ENCODE measurements at places on chromosomes 3 and 15.

DNA sequence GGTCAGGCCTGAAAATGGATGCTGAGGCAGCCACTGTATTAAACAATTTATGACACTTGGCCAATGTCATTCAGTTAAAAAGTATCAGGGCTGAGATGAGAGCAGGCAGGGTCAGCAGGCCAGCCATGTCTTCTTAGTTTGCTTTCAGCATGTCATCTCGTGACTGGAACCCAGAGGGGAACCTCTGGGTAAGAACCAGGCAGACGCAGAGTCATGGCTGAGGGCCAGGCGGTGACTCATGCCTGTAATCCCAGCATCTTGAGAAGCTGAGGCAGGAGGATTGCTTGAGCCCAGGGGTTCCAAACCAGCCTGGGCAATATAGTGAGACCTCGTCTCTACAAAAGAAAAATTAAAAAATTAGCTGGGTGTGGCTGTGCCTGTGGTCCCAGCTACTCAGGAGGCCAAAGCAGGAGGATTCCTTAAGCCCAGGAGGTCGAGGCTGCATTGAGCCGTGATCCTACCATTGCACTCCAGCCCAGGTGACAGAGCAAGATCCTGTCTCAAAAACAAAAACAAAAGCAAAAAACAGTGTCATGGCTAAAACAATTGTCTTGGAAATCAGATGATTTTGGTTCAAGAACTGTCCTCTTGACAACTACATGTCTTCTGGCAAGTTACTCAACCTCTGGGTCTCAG lies 11.7 kb downstream of the BCL2L10 start:
- peak; percentile 32 for DNase-seq

GRCh38 chr15:44495562-44495961 lies 41.4 kb upstream of the EIF3J start:
- no peak for DNase-seq

GRCh38 chr3:31544634-31545033 lies 11.9 kb downstream of the STT3B start:
- no peak for DNase-seq

DNA sequence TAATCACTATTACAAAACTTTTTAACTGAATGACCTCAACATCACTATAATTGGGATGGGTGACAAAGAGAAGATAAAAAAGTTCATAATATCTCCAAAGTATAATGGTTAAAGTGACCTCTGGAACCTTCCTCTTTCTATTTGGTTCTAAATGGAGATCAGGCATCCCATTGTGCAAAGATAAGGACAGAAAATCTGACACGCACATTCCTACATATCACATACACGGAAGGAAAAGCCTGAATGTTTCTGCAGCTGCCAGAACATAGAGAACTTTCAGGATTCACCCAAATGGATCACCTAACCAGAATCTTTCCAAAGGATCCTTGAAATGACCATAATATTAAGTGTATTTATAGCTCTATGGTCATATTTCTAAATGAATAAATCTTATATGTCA lies 128.2 kb downstream of the TFDP2 start:
- no peak for DNase-seq

- no peak for DNase-seq
Observed at GRCh38 chr3:135337192-135337591, 542.1 kb downstream of the EPHB1 start.

GRCh38 chr3:177729956-177730681 lies 532.8 kb upstream of the TBL1XR1 start:
- peak; percentile 44 for DNase-seq

GRCh38 chr3:59995563-59995962 lies 945.7 kb upstream of the CFAP20DC start:
- no peak for DNase-seq

DNA sequence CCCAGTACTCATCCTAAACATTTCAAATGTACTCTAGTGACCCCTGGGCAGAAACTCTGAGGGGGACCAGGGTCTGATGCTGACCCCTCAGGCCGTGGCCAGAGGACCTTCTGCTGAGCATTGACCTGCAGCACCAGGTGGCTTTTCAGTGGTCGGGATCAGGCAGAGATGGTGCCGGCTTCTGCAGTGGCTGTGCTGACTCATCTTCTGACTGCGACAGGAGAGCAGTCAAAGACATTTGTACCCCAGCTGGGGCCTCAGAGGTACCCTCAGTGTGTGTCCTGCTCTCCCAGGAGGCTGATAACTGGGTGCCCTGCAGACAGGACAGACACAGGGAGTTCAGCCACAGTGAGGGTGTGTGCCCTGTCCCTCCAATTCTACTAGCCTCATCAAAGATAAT lies 36.6 kb upstream of the IQCF6 start:
- no peak for DNase-seq

- no peak for DNase-seq
Observed at GRCh38 chr3:177795859-177796258, 598.6 kb upstream of the TBL1XR1 start.

- no peak for DNase-seq
Observed at GRCh38 chr15:69468241-69469121, 15.9 kb downstream of the RPLP1 start.

DNA sequence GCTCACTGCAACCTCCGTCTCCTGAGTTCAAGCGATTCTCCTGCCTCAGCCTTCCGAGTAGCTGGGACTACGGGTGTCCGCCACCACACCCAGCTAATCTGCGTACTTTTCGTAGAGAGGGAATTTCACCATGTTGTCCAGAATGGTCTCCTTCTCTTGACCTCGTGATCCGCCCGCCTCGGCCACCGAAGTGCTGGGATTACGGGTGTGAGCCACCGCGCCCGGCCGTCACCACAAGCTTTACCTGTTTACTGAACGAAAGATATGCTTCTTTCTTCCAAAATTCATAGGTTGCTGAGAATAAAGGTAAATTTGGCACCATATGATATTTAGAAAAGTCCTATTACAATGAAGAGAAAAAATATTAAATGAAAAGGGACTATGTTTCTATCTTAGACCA lies 333.5 kb upstream of the EPHA6 start:
- DNase-seq: no peak

GRCh38 chr3:172102883-172103310 lies 63.5 kb downstream of the FNDC3B start:
- DNase-seq: no peak

DNA sequence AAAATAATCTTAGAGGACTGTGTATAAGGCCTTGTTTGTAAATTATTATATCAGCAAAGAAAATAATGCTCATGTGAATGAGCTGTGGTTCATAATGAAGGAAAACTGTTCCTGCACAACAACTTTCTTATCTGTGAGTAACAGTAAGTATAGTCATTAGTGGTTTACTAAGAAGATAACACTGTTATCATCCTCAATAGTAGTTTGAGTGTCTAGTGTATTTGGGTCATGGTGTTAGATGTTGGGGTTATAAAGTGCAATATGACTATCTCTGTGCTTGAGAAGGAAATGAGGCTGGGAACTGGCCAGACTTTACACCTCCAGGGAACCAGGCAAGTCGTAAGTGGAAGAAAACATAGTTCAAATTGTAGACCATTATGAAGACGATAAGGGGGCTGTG lies 15.6 kb downstream of the VPS8 start:
- DNase-seq: no peak

DNA sequence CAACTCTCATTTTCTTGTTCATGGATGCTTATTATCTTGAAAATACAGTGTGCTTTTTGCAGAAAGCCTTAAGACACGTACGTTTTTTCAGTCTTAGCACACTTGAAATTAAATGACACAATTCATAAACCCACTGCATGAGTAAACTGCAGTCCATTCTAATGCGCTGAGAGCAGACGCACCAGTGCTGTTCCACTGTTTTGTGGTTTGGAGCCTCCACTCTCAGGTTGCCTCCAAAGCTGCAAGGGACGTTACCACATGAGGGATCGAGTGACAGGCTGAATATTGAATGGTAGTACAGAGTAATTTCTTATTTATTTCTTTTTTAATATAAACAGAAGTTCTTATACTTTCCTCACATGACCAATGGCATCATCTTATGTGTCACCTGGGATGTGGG lies 12.3 kb downstream of the IQCH start:
- no peak for DNase-seq

DNA sequence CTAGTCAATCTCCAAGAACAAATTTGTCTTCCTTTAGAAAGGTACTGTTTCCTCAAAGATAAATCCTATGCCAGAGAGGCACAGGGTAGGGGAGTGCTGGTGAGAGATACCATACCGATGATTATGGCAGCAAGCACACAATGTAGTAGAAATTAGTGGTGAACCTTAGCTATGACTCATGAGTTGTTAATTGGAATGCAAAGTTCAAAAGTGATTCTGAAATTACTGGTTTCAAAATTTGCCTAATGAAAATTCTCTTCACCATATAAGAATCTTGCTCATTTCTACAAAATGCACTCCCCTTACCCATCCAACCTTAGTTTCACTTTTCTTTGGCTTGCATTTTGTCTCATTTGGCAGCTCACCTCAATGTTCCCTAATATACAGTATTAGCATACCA lies 139.5 kb upstream of the SLC2A2 start:
- no peak for DNase-seq

GRCh38 chr3:19264424-19264823 lies 116.1 kb downstream of the KCNH8 start:
- no peak for DNase-seq

DNA sequence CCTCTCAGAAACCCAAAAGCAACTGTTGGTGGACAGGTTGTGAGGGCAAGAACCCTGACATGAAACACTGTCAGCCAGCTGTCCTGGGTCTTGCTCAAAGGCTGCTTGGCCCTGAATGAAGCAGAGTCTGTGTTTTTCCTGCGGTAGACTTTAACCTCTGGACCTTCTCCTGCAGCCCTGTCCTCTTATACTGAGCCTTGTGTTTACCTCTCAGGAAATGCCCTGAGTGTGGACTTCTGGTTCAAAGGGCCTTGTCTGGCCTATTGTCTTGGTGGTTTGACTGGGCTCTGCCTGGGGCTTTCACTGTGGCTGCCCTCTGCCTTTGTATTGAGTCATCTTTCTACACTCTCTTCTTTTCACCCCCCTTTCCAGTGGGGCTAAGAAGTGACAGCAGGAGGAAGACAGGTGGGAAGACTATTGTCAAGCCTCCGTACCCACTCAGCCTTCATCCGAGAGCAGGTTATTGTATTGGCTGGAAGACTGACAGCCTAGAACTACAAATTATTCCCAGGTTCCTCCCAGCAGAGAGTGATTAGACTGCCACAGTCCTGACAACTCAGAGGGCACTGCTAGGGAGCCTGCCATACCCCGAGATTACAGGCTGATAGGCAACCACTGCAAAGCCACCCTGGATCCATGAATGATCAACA lies 3.5 kb downstream of the SEC13 start:
- DNase-seq: no peak

GRCh38 chr3:180932819-180933218 lies 20.3 kb downstream of the FXR1 start:
- no peak for DNase-seq

- DNase-seq: no peak
Observed at GRCh38 chr15:60795471-60795870, 316.5 kb upstream of the ICE2 start.

DNA sequence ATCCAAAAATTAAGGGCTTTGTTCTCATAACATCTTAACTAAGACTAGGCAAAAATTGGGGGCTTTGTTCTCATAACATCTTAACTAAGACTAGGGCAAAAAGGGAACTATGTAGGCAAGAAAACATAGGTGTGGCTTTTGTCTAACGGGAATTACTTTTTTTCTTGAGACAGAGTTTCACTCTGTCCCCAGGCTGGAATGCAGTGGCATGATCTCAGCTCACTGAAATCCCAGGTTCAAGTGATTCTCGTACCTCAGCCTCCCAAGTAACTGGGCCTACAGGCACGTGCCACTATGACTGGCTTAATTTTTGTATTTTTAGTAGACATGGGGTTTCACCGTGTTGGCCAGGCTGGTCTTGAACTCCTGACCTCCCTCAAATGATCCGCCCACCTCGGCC lies 49.8 kb upstream of the CSPG5 start:
- no peak for DNase-seq

- DNase-seq: no peak
Observed at GRCh38 chr15:43316016-43316970, 14.1 kb downstream of the LCMT2 start.

GRCh38 chr3:11367143-11367693 lies 95.0 kb downstream of the ATG7 start:
- no peak for DNase-seq

DNA sequence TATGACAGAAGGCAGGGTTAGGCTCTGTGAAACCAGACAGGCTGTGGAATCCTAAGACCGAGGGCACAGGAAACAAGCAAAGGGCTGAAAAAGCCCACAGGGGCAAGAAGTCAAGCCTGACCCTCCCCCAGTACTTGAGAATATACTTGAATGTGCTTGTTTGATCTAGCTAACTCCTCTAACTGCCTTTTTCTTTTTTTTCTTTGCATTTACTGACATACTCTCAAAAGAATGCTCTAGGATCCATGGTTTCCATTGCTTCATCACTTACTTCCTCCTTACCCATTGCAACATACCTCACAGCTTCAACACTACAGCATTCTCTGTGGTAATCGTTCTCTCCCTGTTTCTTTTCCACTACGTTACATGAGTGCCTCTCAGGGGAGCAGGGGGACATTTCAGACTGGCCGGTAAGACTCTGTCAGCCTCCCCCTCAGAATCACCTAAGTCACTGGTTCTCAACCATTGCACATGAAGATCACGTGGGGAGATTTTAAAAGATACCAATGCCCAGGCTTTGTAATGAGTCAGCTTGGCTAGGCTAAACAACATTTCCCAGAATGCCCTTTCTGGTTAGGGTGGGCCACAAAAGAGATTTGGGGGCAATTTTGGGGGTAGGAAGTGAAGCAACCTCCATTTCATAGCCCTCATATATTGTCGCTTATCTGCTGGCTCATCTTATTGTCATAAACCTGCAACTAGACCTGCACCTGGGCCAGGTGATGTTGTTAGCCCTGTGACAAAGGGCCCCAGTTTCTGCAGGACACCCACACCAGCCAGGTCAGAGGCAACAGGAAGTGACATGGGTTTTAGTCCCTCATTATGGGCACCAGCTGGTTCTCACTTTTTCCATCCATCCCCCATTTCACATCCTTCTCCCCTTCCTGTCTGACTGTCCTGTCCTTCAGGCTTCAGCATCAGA lies 24.6 kb upstream of the RSL24D1 start:
- DNase-seq: no peak

- DNase-seq: no peak
Observed at GRCh38 chr3:46921041-46921440, 43.5 kb downstream of the PTH1R start.

GRCh38 chr3:38458796-38459498 lies 5.3 kb downstream of the ACVR2B start:
- no peak for DNase-seq

DNA sequence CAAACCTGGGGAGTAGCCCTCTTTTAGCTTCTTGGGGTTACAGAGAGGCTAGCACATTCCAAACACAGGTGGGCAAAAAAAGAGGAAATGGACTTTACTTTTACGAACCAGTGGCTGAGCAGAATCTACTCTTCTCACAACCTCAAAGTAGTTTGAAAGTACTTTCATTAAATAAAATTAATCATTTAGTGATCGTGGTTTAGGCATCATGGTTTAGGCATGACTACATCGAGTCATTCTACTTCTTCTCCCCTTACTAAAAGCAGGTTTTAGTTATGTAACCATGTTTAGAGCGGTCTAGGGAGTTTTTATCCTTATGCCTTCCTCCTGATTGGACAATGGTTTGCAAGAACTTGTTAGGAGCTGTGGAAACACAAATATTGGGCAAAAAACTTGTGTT lies 2.5 kb upstream of the GREM1 start:
- no peak for DNase-seq

GRCh38 chr3:152828075-152828840 lies 6.7 kb upstream of the P2RY1 start:
- DNase-seq: no peak

Measured in NCI-H446 (cell line).